ENCODE measurements at places on chromosomes 6 and 20.

DNA sequence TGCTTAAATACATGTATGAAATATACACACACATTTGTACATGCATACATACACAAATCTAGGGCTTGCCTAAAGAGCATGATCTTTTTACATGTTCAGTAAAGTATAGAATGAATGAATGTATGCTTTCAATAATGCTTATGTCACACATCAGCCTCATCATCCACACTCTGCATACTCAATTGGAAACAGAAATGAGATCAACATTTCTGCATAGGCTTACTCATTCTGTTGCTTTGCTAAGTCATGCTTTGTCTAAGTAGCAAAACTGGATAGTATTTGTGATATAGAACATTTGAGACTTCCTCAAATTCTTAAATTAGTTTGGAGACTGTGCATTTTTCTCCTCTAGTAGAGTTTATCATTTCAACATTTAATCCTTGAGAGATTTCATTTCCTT, 343.3 kb downstream of the ADGRB3 start:
- no peak for DNase-seq

DNA sequence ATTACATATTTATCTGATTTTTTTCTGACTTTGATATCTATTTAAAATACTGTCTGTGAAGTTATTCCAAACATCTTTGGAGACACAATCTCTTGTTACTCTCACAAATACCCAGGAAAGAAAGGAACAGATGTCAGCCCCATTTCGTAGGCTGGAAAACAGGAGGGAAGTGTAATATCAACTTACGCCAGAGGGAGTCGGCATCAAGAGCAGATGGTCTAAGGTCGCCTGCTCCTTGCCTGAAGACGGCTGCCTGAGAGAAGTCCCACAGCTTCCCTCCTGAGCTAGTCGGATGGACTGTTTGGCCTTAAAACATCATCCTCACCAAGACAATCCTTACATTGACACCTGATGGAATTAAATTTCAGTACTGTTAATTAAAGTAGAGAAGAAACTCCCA, 13.4 kb downstream of the CST7 start:
- DNase-seq = no peak

DNA sequence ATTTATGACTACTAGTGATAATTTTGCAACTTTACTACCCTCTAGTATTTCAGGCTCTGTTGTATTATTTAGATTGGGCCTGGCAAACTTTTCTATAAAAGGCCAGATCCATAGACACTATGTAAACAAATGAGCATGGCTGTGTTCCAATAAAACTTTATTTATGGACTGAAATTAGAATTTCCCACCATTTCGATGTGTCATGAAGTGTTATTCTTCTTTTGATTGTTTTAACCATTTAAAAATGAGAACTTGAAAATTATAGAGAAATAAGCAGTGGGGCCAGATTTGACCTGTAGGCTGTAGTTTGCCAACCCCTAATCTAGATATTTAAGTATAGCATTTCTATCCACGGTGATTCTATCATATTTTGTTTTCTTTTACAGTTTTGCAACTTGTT, 61.5 kb upstream of the TFB1M start:
- no peak for DNase-seq

- DNase-seq = no peak
Measured at GRCh38 chr6:64330694-64331307, 695.2 kb downstream of the PHF3 start.

DNA sequence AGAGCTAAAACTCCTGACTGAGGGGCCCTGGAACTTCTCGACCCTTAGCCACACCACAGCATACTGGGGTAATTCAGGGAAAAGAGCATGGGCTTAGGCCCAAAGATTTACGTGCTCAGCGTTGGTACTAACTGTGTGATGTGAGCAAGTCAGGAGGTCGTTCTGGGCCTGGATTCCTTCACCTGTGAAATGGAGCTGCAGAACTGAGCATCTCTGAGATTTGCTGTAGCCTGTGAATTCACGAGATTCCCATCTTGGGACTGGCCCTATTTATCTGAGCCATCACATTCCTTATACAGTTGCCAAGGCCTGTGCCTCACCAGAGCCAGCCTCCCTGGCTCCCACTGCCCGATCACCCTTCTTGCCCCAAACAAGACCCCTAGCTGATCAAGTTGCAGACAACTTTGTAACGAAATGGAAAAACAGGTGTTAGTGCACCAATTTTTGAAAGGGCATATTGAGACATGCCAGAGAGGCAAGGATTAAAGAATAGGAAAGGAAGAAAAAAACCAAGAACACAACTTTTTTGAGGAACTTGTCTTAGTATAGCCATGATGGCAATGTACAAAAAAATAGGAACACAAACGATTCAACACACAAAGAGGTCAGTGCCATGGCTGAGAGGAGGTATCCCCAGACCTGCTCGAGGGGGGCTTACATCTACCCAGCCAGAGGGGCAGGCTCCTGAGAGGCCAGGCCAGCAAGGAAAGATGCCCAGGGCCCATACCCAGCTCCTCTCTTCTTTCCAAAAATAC, 323.0 kb upstream of the JARID2 start:
- no peak for DNase-seq

GRCh38 chr6:47247227-47247797, 62.4 kb downstream of the TNFRSF21 start:
- DNase-seq = no peak

- DNase-seq = no peak
Measured at GRCh38 chr6:102023977-102024657, 630.6 kb downstream of the GRIK2 start.

DNA sequence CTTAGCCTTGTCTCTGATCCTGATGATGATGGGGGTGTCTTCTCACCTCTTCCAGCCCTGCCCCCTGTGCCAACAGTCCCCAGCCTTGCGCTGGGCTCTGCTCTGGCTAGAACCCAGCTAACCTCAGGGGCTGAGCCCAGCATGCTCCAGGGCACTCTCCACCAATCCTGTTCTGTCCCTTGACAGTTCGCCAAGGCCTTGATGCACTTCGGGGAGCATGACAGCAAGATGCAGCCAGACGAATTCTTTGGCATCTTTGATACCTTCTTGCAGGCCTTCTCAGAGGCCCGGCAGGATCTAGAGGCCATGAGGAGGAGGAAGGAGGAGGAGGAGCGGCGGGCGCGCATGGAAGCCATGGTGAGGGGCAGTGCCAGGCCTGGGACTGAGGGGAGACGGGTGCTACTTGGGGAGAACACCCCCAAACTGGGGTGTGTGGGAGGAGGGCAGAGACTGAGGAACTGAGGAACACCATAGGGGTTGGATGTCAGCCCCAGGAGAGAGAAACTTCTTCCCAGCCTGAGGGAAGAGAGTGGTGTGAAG, 33.1 kb downstream of the MOCS1 start:
- DNase-seq = no peak

DNA sequence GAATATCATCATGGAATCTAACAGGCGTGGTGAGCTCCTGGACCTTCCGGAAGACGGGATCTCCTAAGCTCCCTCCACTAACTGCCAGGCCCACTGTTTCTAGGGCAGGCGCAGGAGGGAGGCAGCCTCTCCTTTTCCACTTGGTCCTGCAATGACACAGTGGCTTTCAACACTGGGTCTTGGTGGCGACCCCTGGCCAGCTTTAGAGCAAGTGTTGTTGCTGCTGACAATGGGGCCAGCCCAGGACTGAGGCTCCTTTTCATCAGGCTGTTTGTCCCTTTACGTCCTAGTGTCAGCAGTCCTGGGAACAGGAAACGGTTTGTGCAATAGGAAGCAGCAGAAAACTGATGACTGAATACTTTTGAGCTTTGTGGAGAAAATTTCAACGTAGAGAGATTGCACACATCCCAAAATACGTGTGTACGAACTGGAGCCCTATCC, 9.7 kb upstream of the QKI start:
- no peak for DNase-seq

DNA sequence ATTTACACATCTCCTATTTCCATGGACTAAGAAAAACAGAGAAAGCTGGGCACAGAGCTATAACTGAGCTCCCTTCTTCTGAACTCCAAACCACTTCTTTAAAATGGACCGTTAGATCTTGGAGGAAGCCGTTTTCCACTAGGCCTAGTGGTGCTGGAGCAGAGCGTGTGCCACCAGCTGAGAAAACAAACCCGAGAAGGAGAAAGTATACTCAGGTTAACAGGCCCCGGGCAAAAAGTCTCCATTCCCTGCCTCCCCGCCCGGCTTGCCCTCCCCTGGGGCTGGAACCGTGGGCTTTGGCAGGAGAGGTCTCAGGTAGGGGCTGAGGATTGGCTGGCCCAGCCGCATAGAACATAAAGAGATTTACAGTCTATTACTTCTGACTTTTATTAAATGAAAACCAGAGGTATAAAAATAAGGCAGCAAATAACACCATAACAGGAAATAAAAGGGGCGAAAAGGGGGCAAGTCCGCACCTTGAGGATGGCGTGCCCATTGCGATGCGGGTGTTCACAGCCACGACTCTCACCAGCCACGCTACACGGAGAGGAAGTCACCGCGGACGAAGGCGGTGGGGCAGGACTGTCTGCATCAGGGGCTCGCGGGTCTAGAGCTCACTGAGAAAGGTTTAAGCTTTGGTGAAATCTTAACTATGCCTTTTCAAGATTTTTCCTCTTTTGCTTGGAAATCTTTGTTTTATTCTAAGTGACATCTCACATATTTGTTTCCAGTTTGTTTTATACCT, 191.2 kb upstream of the GMDS start:
- no peak for DNase-seq

DNA sequence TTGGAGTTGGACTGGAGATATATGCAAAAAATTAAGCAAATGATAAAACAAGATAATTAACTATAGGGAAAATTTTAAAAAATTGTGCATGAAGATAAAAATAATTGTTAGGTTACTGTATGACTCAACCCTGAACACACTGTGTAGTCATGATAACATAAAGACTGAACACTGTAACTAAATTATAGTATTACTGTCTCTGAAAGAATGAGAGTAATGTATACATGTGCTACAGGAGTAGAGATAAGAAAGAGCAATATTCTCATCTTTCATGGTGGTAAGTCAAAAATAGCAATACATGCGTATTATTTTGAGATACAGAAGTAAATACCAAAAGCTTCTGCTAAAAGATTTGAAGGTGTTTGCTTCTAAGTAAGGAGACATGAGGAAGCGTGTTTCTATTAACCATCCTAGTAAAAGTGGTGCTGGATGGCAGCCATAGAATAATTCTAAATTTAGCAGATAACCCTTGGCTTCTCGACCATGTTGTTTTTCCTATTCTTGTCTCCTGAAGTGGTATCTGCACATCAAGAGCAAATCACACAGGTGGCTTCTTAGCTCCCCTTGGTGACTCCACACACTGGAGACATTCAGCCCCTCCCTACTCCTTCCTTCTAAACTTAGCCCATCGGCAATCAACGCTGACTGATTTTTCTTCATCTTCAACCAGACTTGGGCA, 390.6 kb upstream of the PLCB4 start:
- DNase-seq = no peak

DNA sequence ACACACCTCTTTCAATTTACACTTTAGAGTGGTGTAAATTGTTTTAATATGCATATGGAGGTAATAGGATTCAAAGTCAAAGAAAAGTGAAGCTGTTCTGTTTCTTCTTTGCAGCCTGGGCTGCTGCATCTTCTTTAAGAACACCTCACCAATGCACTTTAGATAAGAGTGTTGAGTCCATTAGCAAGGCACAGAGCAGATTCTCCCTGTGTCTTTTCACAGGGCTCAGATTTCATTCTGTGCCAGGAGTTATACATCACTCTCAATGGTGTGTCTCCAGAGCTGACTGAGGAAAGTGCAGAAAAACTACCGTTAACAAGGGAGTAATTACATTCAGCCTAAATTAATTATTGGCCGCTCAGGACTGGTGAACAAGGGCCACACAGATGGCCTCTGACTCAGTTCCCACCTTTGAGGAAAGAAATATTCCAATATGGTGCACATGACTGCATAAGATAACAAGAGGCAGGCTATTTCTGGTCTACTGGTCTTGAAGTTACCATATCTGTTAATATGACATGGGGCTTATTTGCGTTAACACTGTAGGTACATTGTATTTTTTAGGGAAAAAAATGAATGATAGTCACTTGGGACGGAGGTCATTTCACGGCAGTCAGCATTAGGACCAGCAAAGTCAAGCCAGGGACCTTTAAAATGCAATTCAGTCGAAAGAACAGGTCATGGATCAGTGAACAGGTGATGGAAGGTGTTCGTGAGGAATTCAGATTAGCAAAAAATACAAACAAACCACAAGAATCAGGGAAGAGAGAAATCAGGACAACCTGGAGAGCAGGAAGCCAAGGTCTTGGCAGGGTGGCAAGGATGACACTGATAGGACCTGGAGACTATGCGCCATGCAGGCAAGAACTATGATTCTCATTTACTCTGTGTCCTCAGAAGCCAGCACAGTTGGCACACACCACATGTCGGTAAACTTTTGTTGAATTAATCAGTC, 203.7 kb downstream of the TBX18 start:
- no peak for DNase-seq

GRCh38 chr6:33693186-33694105, 18.1 kb downstream of the UQCC2 start:
- DNase-seq = no peak

DNA sequence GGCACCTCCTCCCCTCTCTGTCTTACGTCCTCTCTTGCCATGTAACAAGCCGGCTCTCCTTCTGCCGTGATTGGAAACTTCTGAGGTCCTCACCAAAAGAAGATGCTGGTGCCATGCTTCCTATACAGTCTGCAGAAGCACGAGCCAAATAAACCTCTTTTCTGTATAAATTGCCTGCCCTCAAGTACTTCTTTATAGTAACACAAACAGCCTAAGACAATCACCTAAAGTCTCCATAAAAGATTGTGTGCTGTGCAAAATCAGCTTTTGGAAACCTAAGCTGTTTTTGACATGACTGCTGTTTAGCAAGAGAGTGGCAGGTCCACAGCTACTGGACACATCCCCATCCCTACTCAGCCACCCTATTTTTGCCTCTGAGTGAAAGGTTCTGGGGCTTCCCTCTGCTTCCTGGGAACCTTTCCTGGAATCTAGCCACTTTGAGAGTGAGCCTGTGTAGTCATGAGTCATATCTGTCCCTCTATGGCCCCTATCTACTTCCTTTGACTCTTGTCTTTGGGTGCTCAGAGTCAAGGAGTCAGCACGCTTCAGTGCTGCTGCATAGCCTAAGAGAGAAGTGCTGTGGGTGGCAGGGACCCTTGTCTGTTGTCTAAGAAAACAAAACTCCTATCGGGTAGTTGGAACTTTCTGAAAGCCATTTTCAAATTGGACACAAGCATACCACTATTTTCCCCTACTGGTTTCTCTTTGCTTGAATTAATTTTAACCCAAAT, 110.0 kb downstream of the PPP1R14C start:
- no peak for DNase-seq

GRCh38 chr6:138404666-138405337, 779 bp downstream of the HEBP2 start:
- no peak for DNase-seq

- no peak for DNase-seq
Measured at GRCh38 chr20:46025376-46025783, 3.6 kb upstream of the SLC12A5 start.

- no peak for DNase-seq
Measured at GRCh38 chr6:146870760-146871159, 272.0 kb downstream of the ADGB start.

Data from pulmonary artery endothelial cell (primary cell).